ENCODE measurements at places on chromosomes 5 and 9.
A peak's percentile ranks its signal among the peaks of the same experiment; 100 is the strongest.

DNA sequence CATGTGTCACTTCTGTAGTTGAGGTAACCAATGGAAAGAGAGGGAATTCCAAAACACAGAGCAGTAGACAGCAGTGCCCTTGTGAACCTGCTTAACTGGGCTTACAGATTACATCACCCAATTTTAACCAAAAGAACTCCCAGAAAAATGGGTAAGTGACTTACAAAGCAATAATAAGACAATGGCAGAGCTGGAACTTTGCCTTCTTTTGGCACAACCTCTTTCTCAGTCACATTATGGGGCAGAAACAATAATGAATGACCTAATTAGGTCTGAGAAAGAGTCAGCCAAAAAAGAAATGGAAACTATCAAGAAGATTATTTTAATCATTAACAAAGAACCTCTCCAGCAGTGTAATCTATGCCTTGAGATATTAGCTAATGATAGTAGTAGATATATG, 146.5 kb downstream of the SPATA31D1 start:
- DNase-seq, result no peak

DNA sequence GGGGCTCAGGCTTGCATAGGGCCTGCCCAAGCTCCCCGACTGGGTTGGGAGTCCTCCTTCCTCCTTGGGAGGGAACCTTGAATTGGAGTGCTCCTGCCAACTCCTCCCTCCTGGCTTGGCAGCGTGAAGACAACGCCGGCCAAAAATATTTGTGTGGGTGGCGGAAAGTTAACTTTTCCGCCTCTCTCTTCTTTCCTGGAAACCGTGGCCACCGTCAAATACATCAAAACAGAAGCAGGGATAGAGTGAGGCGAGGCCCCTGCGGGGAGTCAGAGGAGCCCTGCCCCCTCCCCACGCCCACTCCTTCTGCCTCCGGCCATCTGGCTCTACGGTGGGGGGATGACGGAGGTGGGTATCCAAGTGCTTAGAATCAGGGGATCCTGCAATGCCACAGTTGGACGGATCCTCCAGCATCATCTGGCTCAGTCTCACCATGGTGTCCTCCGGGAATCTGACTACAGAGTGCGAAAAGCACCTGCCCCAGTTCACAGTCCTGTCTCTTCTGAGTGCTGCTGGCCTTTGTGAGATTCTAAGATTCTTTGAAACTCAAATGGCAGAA, 25.2 kb upstream of the SYNPO start:
- no peak for DNase-seq

DNA sequence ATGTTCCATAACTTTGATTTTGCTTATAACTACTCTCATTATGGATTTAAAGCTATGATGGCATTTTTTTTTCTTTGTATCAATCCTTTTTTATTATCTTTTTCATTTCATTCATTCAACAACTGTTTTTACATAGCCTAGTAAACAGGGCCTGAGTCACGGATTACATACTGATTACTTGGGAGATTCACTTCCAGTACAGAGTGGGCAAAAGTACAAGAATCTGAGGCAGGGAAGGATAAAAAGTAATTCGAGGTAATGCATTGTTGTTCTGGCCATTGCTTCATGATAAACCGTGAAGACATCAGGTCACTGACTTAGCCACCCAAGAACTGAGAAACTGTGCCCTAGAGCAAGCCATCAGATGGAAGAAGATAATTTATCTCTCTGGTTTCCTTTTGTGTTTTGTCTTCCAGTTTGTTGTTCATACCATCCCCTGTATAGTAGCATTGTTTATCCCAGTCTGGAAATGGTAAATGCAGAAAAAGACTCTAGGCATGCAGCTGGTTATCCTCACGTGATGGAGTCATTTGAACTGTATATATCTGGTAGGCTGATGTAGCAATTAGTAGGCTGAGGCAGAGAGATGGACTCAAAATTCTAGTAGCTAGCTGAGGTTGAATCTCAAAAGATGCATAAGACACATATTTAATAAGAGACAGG, 145.6 kb downstream of the CNTLN start:
- no peak for DNase-seq

- no peak for DNase-seq
Observed at GRCh38 chr5:95768731-95769130, 37.6 kb downstream of the RHOBTB3 start.

- DNase-seq, result no peak
Observed at GRCh38 chr5:126777257-126777974, 480 bp downstream of the LMNB1 start.

DNA sequence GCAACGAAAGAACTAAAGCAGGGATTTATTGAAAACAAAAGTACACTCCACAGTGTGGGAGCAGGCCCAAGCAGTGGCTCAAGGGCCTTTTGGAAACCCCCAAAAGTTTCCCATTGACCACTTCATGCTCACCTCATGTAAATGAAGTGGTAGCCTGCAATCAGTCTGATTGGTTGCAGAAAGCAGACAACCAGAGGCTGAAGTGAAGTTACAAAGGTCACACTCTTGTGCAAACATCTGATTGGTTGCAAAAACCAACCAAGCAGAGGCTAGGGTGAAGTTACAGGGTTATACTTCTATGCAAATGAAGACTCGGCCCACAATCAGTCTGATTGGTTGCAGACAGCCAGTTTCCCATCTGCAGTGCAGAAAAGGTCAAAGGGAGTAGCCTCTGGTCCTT, 258.0 kb downstream of the YTHDC2 start:
- DNase-seq, result no peak

DNA sequence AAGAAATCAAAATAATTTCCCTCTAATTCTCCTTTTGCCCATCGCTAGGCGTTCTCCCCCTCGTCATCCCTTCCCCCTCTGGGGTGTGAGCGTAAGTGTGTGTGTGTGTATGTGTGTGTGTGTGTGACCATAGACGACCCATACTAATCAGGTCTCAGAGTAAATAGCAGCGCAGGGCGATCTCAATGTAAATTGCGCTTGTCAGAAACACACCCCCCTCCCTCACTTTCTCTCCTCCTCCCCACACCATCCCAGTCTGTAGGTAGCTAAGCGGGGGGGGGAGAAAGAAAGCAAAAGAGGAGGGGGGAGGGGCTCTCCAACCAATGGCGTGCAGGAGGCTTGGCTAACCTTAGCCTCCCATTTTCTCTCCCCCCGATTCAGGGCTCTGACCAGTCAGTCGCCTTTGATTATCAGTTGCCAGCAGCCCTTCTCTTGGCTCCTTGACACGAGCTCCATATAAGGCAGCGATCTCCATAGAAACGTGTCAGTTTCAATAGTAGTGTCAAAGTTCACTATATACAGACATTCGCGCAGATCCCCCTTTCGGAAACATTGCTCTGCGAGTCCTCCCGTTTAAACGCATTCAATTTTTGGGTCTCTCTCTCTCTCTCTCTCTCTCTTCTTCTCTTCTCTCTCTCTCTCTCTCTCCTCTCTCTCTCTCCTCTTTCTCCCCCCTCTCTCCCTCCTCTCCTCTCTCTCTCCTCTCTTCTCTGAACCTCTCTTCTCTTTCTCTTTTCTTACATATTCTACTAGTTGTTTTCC, at the start of gene NR2F1:
NR2F1 (plus strand) TSS at position 546 of the 762 bp plus-strand sequence. CDS start 1,802 bp downstream, outside the sequence.
- peak; percentile 74 for DNase-seq

GRCh38 chr5:158953929-158954534, 145.7 kb downstream of the EBF1 start:
- DNase-seq, result no peak

GRCh38 chr9:126586236-126586635, 27.5 kb upstream of the LMX1B start:
- no peak for DNase-seq

GRCh38 chr9:135885100-135885853, 22.1 kb downstream of the CAMSAP1 start:
- DNase-seq, result no peak

DNA sequence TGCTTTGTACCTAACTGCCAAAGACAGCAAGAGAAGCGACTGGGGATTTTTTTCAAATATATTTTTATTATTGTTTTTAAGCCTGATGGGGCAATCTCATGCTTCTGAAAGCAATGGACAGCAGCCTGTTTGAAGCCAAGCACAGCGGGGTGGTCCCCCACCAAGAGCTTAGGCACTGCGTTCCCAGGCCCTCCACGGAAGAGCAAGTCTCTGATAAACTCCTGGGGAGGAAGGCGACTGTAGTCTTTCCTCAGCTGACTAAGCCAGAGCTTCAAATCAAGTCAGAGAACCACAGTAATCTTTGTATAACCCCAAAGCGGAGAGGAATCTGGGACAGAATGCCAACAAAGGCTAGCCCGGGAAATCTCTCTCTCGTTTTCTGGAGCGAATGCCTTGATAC, 54.4 kb downstream of the ARSB start:
- DNase-seq, result no peak

DNA sequence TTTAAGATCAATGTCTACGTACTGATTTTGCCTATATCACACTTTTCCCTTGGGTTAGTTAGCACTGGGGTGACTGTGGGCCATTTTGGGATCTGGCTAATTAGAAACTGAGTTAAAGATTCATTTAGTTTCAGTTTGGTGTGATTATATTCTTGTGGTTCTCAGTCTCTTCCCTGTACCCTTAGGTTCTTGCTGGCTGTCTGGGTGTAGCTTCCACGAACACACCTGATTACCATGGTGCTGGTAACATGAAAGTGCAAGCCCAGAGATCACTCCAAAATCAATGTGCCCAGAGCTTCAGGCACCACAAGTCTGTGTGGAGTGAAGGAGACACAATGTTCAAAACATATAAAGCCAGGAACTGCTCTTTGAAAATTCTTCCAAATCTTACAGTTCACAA, 248.1 kb downstream of the PDE4D start:
- DNase-seq, result no peak

DNA sequence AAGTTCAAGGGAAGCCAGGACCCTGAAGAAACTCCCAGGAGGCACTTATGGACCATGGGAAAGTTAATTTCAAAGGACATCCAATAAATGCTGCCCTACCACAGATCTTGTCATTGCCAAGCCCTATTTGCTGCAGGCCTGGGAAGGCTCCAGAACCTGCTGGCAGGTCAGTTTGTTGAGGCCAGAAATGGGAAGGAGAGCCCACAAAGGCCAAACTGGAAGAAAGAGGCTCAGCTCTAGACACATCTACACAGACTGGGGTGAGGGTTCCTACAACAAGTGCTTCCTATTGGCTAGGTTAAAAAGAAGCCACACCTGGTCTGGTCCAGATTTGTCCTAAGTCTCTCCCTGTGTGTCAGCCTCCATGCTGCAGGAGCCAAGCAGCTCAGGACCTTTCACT, 94.4 kb downstream of the SIL1 start:
- DNase-seq, result no peak

DNA sequence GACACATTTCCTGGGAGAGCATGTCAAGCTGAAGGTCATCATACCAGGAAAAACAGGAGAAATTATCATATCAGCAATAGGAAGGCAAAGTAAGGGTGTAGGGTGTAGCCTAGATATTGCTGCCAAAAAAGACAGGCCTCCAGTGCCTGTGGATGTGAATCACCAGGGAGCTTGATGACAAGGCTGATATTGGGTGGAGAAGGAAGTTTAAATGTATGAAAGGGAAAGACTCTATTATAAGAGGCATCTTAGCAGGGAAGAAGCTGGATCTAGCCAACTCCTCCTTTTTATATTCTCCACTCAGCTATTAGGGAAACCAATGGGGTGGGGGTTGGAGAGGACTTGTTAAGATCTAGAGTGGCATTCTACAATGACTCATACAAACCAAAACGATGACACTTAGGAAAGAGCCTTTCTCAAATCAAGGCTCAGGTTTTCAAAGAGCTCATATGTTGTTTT, 13.4 kb upstream of the TXNDC8 start:
- DNase-seq, result peak; percentile 85

DNA sequence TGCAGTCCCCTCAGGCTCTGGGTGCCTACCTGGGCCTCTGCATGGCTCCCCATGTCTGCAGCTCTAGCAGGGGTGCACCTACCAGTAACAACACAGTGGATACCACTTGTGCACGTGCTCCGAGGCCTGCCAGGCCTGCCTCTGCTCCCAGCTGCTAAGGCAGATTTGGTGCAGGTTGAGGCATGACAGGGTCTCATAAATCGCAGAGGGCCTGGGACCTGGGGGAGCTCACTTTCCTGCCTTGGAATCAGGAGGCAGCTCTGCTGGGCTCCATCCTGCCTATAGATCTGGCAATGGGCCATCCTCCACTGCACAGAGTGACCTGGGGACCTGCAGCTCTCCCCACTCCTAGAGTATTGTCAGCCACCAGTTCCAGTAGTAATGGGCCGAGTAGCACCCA, 121.9 kb upstream of the CXCL14 start:
- no peak for DNase-seq
